ENCODE measurements at places on chromosomes 7 and 10. TPM values are rescaled to one million over a fixed set of nuclear protein-coding genes. Genes with fewer than 3 reads are reported as not detected.
A peak's percentile ranks its signal among the peaks of the same experiment; 100 is the strongest.

DNA sequence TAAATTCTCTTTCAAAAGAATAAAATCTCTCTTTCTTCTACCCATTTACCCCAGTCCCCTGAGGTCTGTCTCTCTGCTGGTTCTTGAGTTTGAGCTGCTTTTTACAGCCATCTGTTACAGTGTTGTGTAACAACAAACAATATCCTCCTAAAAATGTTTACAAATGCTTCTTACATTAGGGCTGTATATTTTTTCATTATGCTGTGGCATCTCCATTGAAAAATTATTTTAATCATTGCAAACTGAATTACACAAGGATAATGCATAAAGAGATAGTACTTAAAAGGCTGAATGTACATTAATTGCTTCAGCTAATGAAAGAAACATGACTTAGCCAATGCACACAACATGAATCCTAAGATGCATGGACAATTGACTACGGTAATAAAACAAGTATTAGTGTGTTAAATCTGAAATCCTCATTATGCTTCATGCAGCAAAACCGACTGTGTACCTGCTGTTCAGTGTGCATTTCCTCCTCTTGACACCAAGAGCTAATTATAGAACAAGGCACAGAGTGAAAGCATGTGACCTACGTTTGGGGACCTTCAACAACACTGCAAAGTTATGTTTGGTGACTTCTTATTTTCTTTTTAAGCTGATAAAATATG lies 181.7 kb upstream of the RHOBTB1 start:
- H3K27ac ChIP-seq, result no peak overlapping the region
- no peak overlapping the region for H3K4me3 ChIP-seq
- H3K36me3 ChIP-seq, result no peaks in the 10 kb centered on the region
- peaks cover 4% of the 10 kb centered on the region for H3K4me1 ChIP-seq

GRCh38 chr10:45180507-45180906 lies 134.9 kb downstream of the OR13A1 start:
- H3K27me3 ChIP-seq, result no peaks in the 10 kb centered on the region
- H3K27ac ChIP-seq, result no peak overlapping the region
- no peaks in the 10 kb centered on the region for H3K36me3 ChIP-seq
- DNase-seq, result no peak
- no peak overlapping the region for H3K4me3 ChIP-seq

DNA sequence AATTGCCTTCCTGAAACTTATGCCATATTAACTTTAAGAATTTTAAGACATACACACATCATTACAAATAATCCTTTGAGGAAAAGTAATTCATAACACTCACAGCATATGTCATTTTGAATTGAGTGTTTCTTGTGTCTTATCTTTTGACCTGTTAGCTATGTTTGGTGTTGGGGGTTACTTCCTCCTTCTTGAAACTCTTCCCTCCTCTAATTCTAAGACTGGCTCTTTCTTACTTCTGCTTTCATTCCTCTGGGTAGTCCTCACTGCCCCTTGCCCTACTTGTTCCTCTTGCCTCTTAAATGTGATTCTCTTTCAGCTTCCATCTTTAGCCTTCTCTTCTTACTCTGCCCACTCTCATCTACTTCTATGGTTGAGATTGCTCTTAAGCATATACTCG lies 28.3 kb upstream of the PIP4K2A start:
- H3K36me3 ChIP-seq, result no peaks in the 10 kb centered on the region
- no peaks in the 10 kb centered on the region for H3K27me3 ChIP-seq
- H3K4me1 ChIP-seq, result no peaks in the 10 kb centered on the region
- H3K27ac ChIP-seq, result no peak overlapping the region
- DNase-seq, result no peak
- H3K4me3 ChIP-seq, result no peak overlapping the region

DNA sequence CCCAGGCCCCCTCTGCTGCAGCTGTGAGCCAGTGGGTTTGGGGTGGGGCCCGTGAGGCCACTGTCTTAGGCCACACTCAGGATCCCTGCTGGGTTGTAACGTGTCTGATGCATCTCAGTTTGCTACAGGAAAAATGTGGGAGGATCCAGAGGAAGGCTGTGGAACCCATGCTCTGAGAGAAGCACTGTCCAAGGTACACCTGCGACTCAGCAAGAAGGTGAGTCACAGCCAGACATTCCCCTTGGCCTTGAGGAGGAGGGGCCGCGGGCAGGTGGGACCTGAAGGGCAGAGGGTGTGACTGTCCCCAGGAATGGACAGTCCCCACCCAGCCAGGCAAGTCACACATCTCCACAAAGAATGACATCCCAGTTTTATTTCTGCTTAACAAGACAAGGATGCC lies 27.8 kb upstream of the C10orf120 start:
- DNase-seq, result peak; percentile 55
- H3K4me3 ChIP-seq, result no peak overlapping the region
- no peaks in the 10 kb centered on the region for H3K36me3 ChIP-seq
- peaks cover 52% of the 10 kb centered on the region for H3K27me3 ChIP-seq
- no peaks in the 10 kb centered on the region for H3K4me1 ChIP-seq

GRCh38 chr7:130822642-130823041 lies 88.6 kb upstream of the KLF14 start:
- no peaks in the 10 kb centered on the region for H3K4me1 ChIP-seq
- H3K4me3 ChIP-seq, result no peak overlapping the region
- H3K27ac ChIP-seq, result no peak overlapping the region
- DNase-seq, result no peak
- H3K27me3 ChIP-seq, result no peaks in the 10 kb centered on the region

DNA sequence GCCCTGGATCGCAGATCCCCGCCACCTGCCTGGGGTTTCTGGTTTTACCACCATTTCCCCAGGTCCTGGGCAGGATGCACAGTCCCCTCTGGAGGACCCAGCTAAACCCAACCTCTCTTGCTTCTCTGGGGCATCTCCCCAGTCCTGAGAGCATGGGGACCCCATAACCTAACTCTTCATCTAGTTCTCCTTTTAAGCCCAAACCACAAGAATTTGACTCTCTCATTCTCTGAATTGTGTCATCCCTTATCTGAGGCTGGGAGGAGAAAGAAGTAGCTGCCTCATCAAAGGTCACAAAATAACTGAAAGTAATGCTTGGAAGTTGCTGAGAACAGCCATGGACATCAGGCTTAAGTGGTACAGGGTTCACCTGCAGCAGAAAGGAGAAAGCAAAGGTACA lies 159.9 kb downstream of the FGFR2 start:
- no peaks in the 10 kb centered on the region for H3K36me3 ChIP-seq
- no peaks in the 10 kb centered on the region for H3K27me3 ChIP-seq
- DNase-seq, result no peak
- no peak overlapping the region for H3K27ac ChIP-seq
- H3K4me1 ChIP-seq, result peaks cover 24% of the 10 kb centered on the region
- H3K4me3 ChIP-seq, result no peak overlapping the region

DNA sequence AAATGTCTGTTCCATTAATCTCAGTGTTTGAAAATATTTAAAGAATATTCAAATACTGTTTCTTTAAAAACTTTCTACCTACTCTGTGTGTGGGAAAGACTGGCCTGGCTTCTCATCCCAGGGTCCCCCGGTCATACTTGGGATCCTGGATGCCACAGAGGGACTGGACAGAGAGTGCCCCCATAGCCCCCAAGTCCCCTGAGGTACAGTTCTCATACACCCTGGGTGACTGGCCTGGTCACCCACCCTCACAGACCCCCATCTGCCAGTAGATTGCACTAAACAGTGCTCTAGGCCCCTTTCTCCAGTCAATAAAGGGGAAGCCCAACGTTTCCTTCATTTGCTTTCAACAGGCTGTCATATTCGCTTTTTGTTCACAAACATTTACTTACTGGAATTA lies 3.0 kb downstream of the TMEM273 start:
- H3K36me3 ChIP-seq, result no peaks in the 10 kb centered on the region
- H3K4me1 ChIP-seq, result peaks cover 46% of the 10 kb centered on the region
- no peak overlapping the region for H3K27ac ChIP-seq
- no peaks in the 10 kb centered on the region for H3K27me3 ChIP-seq

DNA sequence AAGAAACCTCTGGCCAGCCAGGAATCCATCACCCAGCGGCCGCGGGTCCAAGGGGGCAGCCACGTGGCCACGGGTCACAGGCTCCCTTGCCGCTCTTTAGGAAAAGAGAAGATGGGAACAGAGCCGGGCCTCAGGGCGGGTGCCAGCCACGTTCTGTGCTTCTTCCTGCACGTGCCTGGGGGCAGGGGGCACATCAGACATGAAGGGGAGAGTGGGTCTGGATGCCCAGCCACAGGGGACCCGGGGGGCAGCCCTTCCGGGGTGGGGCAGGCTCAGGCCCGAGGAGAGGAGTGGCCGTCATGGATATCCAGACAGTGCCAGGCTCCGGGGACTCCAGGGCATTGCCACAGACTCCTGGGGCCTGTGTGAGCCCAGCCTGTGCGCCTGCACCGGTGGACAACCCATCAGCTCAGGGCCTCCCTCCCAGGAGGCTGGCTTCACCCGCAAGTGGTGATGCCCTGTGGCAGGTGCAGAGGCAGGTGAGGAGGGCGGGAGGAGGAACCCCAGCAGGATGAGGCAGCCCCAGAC lies 31.0 kb upstream of the ADGRA1 start:
- H3K4me3 ChIP-seq, result no peak overlapping the region
- H3K36me3 ChIP-seq, result no peaks in the 10 kb centered on the region
- no peaks in the 10 kb centered on the region for H3K4me1 ChIP-seq
- H3K27me3 ChIP-seq, result no peaks in the 10 kb centered on the region
- H3K27ac ChIP-seq, result no peak overlapping the region

DNA sequence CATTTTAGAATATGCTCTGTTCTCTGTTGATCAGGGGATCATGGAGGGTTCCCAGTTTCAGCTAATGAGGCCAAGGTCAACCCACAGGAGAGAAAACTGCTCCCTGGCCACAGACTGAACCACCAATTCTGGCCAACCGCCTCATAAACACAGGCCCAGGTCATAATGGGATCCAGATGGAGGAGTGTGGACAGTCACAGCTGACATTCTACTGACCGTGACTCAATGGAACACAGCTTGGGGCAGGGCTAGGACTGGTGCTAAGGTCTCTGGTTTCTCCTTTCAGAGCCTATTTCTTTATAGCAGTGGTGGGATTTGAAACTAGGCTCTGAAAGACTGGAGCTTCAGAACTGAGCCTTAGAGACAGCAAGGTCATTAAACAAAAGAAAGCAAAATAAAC lies 68.3 kb downstream of the HIPK2 start:
- DNase-seq, result no peak
- no peak overlapping the region for H3K27ac ChIP-seq
- no peaks in the 10 kb centered on the region for H3K27me3 ChIP-seq
- H3K4me1 ChIP-seq, result peaks cover 58% of the 10 kb centered on the region
- peaks cover 23% of the 10 kb centered on the region for H3K36me3 ChIP-seq

DNA sequence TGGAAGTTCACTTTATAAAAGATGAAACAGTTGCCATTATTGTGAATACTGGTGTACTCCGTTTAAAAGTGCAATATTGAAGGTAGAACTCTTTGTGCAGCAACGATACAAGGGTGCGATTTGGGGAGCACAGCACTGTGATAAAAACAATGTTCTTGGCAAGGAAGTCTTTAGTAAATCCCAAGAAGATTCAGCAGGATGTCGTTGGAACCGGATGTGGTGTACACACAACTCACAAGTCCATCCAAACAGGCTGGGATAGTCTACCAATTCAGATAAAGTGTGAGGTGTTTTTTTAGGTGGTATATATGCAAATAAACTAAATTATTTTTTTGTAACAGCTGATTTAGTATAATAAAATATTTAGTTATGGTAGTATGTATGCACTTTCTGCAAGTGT lies 46.7 kb downstream of the ZNF777 start:
- no peaks in the 10 kb centered on the region for H3K36me3 ChIP-seq
- no peak overlapping the region for H3K27ac ChIP-seq
- no peaks in the 10 kb centered on the region for H3K27me3 ChIP-seq
- H3K4me3 ChIP-seq, result no peak overlapping the region

- H3K36me3 ChIP-seq, result no peaks in the 10 kb centered on the region
- H3K27ac ChIP-seq, result no peak overlapping the region
- H3K27me3 ChIP-seq, result no peaks in the 10 kb centered on the region
- no peak for DNase-seq
- H3K4me3 ChIP-seq, result no peak overlapping the region
- no peaks in the 10 kb centered on the region for H3K4me1 ChIP-seq
Observed at GRCh38 chr10:65762311-65762710, 1163.5 kb upstream of the LRRTM3 start.

- H3K27ac ChIP-seq, result no peak overlapping the region
- H3K4me3 ChIP-seq, result no peak overlapping the region
- H3K36me3 ChIP-seq, result no peaks in the 10 kb centered on the region
- no peaks in the 10 kb centered on the region for H3K27me3 ChIP-seq
- H3K4me1 ChIP-seq, result peaks cover 33% of the 10 kb centered on the region
Observed at GRCh38 chr7:50632561-50633413, 67.6 kb upstream of the DDC start.

GRCh38 chr10:86066696-86067095 lies 299.9 kb downstream of the GRID1 start:
- no peak overlapping the region for H3K4me3 ChIP-seq
- no peak for DNase-seq
- H3K27me3 ChIP-seq, result no peaks in the 10 kb centered on the region
- H3K4me1 ChIP-seq, result no peaks in the 10 kb centered on the region

DNA sequence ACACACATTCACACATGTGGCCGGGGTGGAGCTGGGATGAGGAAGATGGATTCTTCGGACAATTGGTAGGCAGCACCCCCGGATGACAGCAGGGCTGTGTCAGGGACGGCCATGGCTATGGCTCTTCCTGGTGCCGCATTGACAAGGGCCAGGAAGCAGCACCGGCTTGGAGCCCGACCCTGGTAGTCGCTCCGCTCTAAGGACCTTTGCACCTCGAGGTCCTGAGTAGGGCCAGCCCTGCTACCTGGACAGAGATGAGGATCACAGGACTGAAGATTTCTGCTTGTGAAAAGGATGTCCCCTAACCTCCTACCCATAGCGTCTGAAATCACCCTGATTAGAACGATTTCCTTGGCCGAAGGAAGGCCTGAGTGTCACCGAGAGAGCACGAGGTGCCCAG lies 134.1 kb downstream of the ADARB2 start:
- H3K4me3 ChIP-seq, result no peak overlapping the region
- no peaks in the 10 kb centered on the region for H3K27me3 ChIP-seq
- H3K36me3 ChIP-seq, result no peaks in the 10 kb centered on the region
- H3K27ac ChIP-seq, result no peak overlapping the region
- DNase-seq, result no peak

- H3K4me1 ChIP-seq, result no peaks in the 10 kb centered on the region
- no peak overlapping the region for H3K27ac ChIP-seq
- H3K36me3 ChIP-seq, result no peaks in the 10 kb centered on the region
- no peak overlapping the region for H3K4me3 ChIP-seq
Observed at GRCh38 chr7:31735991-31736982, 49.3 kb downstream of the PPP1R17 start.

GRCh38 chr10:44934416-44935200 lies 23.5 kb downstream of the TMEM72 start:
- no peaks in the 10 kb centered on the region for H3K27me3 ChIP-seq
- H3K36me3 ChIP-seq, result no peaks in the 10 kb centered on the region

Gene CFAP46
- 0.17 TPM for total RNA-seq

Gene ZC3HAV1L
- total RNA-seq, result 9.6 TPM

Gene TWIST1
- 18.3 TPM for total RNA-seq

Gene PNLIPRP1
- not detected for total RNA-seq

Gene CPVL
- 13.1 TPM for total RNA-seq

Measured in esophagus muscularis mucosa (tissue), 4 donors.